ENCODE measurements at places on chromosomes 6 and 20.

DNA sequence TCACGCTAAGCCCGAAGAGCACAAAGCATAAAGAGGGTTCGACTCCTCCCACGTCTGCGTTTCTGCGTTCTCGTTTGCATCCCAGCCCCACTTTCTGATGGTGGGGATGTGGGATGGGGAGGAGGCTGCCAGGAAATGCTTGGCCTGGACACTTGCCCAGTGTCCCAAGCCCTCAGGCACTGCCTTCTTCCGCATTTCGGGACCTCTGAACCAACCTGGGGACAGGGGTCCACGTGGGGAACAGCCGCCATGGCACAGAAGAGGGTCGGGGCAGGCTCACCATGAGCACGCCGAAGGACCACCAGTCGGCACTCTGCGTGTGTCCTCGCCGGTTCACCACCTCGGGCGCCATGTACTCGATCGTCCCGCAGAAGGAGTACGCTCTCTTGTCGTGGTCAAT, 88.2 kb downstream of the RAMACL start:
- DNase-seq, result no peak

- no peak for DNase-seq
Measured at GRCh38 chr6:48869595-48869994, 593.5 kb downstream of the MMUT start.

GRCh38 chr6:143362192-143362558, 88.3 kb downstream of the ADAT2 start:
- DNase-seq, result no peak

- no peak for DNase-seq
Measured at GRCh38 chr20:58011106-58011946, 217.1 kb downstream of the ANKRD60 start.

DNA sequence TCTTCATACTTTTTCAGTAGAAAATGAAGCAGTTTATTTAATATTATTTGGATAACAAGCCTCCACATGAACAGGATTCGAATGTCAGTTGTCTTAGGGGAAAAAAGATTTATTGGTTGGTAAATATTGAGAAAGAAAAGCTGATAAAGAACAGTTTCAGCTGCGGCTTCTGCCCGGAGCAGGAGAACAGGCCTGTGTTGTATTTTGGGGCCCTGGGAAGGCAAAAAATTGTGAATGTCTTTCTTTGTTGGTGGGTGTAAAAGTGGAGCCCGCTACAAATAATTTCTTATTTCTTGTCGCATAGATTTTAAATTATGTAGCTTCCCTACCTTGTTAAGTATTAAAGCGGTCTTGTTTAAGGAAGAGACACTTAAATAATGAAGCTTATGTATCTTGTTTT, 90.5 kb upstream of the PAX1 start:
- DNase-seq, result no peak

DNA sequence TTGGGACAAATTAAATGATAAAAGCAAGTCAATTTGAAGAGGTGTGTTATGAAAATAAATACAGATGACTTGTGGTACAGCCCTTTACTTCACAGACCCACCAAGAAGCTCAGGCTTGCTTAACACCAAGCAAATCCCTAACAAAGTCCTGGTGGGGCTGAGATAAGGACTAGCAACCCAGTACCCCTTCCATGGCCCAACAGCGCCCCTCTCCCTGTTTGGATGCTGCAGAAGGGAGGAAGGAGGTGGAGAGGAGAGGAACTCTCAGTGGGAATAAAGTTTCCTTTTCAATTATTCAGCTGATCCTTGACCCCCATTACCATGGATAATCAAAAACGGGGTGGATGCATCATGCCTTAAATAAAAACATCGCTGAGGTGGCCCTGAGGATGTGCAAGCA, 4.5 kb upstream of the ZNF831 start:
- no peak for DNase-seq

DNA sequence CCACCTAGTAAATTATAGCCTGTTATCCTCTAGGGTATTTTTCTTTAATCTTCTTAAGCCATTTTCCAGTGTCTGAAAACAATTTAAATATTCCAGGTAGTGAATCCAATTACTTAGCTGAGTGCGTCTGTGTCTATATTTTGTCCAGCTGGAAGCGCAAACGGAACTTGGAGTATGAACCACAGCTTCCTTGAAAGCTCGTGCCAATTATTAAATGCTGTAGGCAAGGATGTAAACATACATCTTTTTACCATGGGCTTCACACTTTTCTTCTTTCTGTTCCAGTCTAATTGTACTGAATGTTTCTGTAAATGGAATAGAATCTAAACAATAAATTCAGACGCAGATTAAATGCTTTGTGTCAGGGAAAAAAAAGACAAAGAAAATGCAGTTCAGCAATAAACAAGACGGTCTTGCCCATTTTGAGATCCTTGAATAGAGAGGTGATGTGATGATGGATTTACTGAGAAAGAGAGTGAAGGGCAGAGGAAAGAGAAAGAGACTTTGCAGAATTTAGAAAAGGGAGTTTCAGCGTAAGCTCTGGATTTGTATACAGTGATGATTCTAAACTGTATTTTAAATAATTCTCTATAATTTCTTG, 1.9 kb downstream of the PLCB1 start:
- DNase-seq, result no peak

DNA sequence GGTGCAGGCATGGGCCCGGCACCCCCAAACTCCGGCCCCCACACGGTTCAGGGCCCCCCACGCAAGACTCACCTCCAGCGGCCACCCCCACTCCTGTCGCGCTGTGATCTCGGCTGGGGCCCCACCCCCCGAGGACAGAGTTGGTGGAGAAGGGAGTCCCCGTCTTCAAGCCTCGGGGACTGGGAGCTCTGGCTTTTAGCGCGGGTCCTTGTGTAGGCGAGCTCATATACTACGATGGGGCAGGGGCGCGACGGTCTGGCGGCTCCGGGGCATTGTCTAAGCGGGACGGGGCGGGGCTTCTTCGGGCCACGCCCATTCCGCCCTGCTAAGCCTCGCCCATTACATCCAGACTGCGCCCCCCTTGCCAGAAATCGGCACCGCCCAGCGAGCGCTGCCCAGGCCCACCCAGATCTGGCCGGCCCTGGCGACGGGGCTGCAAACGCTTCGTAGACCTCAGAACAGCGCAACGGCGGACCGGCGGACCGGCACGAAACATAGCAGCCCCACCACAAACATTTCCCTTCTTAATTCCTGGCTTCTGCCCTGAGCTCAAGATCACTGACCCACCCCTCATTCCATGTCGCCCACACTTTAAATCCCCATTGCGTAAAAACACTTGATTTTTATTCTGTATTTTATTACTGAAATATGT, 1.0 kb upstream of the DDAH2 start:
- peak; percentile 66 for DNase-seq

- no peak for DNase-seq
Measured at GRCh38 chr20:9508240-9508661, 6.1 kb upstream of the LAMP5 start.

GRCh38 chr20:42837456-42837855, 352.2 kb downstream of the PTPRT start:
- no peak for DNase-seq

DNA sequence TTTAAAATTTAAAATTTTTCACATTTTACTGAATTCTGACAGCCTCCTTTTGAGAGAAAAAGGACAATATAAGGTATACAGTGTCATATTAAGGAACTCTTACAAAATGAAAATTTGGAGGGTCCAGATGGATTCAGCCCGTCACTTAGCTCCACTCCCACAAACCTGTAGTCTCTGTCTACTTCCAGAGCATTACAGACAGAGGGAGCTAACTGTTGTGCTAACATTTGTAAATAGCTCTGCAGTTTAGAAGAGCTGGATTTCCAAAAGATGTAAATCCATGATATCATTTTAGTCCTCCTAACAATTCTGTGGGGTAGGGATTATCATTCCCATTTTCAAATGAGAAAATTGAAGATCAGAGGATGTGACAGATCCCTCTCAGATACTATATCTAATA, 16.1 kb upstream of the SERINC3 start:
- DNase-seq, result no peak

GRCh38 chr6:82616386-82617028, 252.9 kb downstream of the TPBG start:
- DNase-seq, result no peak

DNA sequence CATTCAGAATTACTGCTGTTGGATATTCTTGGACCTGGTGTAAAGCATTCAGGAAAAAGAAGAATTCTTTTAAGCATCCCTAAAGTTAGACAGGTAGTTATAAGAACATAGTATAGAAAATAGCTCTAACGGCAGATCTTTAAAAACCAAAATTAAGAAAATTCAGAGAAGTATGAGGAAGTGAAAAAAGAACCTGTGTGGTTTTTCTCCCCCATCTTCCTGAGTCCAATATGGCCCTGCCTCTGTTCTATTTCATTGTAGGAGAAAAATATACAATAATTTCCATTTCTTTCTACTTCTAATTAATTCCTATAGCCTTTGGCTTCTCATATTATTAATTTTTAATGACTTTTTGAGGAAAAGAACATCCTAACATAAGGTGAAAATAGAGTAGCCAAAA, 47.1 kb downstream of the FHL5 start:
- DNase-seq, result no peak

- no peak for DNase-seq
Measured at GRCh38 chr6:89161326-89162046, 15.6 kb downstream of the PM20D2 start.

All from brain pericyte (primary cell).